ENCODE measurements at places on chromosomes 7 and 10. TPM values are rescaled to one million over a fixed set of nuclear protein-coding genes. Genes with fewer than 3 reads are reported as not detected.

DNA sequence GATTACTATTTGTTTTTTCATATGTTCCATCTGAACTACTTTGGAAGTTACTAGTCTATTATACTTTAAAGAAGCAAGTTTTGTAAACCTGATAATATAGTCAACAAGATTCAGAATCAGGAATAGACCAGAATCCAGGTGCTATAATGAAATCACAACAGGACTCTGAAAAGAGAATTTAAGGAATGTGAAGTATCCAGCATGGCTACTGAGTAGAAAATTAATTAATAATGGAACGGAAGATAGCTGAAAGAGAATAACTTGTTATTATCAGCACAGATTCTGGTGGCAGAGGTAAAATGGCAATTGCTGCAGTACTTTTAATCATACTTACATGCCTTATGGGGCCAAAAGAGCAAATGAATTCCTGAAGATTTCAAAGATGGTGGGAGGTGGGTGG is 43.1 kb upstream of the CHCHD3 start:
- no peaks in the 10 kb centered on the region for H3K36me3 ChIP-seq
- no peak overlapping the region for H3K27ac ChIP-seq
- H3K27me3 ChIP-seq, result no peaks in the 10 kb centered on the region
- peak; percentile 46 for DNase-seq
- H3K4me3 ChIP-seq, result no peak overlapping the region

- no peak for DNase-seq
- no peaks in the 10 kb centered on the region for H3K4me1 ChIP-seq
- H3K27me3 ChIP-seq, result no peaks in the 10 kb centered on the region
- H3K36me3 ChIP-seq, result 0 out of 2 replicates have a peak, but pooled peaks cover 12% of the 10 kb centered on the region
- no peak overlapping the region for H3K27ac ChIP-seq
- no peak overlapping the region for H3K4me3 ChIP-seq
Observed at GRCh38 chr10:130854151-130854550, 457.4 kb downstream of the TCERG1L start.

DNA sequence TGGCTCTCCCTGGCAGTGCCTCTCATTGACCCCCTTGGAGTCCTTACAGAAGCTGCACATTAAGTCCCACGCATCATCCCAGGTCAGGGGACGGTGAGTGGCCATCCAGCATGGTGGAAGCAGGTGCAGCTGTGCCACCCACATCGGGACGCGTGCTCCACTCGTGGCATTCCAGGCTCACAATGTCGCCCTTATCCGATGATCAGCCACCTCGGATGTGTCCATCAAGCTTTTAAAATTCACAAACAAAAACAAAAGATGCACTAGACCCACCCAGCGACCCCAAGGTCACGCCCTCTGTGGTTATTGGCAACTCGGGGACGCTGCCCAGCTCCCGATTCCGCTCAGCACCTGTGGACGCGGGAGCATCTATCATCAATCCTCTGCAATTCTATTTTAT is 530.9 kb downstream of the PTPRN2 start:
- no peak overlapping the region for H3K27ac ChIP-seq
- no peak overlapping the region for H3K4me3 ChIP-seq
- no peaks in the 10 kb centered on the region for H3K36me3 ChIP-seq
- DNase-seq, result no peak
- H3K4me1 ChIP-seq, result no peaks in the 10 kb centered on the region

DNA sequence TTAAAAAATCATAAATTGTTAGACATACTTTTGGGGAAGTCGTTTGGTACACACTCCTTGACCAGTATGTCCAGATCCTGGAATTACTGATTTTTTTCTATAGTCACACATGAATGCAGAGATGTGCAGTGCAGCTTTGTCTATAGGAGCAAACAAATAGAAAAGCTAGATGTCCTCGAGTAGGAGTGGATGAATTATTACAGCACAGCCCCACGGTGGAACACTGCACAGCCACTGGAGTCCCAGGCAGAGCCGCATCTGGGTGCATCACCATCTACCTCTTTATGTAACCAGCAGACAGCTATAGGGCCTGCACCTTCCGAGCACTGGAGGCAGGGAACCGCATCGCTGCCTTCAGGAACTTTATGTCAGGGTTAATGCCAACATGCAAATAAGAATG is 17.0 kb upstream of the RET start:
- H3K27me3 ChIP-seq, result no peaks in the 10 kb centered on the region
- no peak overlapping the region for H3K27ac ChIP-seq
- H3K4me3 ChIP-seq, result no peak overlapping the region
- no peaks in the 10 kb centered on the region for H3K4me1 ChIP-seq
- H3K36me3 ChIP-seq, result no peaks in the 10 kb centered on the region
- DNase-seq, result no peak

- H3K27ac ChIP-seq, result no peak overlapping the region
- H3K4me1 ChIP-seq, result peaks cover 15% of the 10 kb centered on the region
- H3K36me3 ChIP-seq, result no peaks in the 10 kb centered on the region
Observed at GRCh38 chr10:5594271-5595049, 69.7 kb downstream of the CALML3 start.

Gene C10orf143
- 0.62 TPM for total RNA-seq

Gene MBL2
- total RNA-seq, result not detected

Gene WAPL
- 60.8 TPM for total RNA-seq

Gene SLC16A9
- total RNA-seq, result 16.0 TPM
